H1 (cell line): ENCODE measurements at places on chromosomes 2 and 18. TPM values are rescaled to one million over a fixed set of nuclear protein-coding genes. Genes with fewer than 3 reads are reported as not detected.

MRPL19 gene
- 71.5 and 75.2 TPM in 2 replicates for total RNA-seq

CDH2 gene
- total RNA-seq: 53.8 and 56.5 TPM in 2 replicates

GATA6 gene
- 0.09 and 0.25 TPM in 2 replicates for total RNA-seq

AKAIN1 gene
- total RNA-seq: not detected in 2 replicates

HOXD13 gene
- not detected in 2 replicates for total RNA-seq

RAB6D gene
- 0.17 and 0.22 TPM in 2 replicates for total RNA-seq

FEV gene
- total RNA-seq: not detected in 2 replicates

HOXD8 gene
- not detected in 2 replicates for total RNA-seq

DNA sequence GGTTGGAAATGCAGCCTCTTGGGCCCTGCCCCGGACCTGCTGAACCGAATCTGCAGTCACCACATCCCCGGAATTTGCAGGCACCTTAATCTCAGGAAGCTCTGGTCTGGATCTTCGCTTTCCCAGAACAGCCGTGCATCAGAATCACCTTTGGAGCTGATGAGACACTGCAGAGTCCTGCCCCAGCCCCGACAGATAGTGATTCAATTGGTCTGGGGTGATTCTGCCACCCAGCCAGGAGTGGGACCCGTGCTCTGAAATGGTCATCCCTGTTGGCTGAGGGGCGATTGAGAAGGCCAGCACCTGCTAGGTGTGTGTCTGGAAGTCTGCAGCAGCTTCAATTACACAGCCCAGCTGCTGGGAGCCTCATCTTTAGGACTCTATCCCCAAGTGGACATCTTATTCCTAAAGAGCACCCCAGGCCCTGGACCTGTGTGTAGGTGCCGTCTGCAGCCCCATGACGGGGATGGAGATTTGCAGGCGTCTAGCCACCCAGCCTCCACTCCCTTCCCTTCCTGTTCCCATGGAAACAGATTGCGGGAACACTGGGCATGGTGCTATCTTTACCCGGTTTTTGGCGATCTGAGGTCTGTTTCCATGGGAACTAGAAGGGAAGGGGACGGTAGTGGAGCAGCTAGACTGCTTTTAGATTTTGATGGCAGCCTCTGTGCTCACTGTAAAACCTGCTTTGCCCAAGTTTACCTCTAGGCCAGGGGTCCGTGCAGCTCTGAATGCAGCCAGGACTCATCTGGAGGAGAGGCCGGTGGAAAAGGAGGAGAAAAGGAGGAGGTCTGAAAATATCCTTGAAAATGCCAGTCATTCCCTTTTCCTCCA lies 156.1 kb downstream of the LDLRAD4 start:
- no peak for DNase-seq

DNA sequence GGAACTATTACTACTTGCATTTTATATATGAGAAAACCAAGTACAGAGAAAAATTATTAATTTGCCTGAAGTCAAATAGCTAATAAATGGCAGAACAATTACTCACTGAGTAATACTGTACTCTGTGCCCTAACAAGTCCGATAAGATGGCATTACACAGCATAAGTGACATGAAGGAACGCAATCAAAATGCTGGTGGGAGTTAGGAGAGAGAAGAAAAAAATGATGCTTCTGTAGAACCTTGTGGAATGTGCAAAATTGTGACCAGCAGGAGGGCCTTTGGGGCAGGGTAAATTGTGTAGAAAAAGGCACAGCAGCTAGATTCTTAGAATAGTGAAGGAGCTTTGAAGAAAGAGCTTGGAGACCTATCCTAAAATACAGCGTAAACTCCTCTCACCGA lies 32.9 kb downstream of the EPHA4 start:
- DNase-seq: no peak

GRCh38 chr2:184530239-184530638 lies 68.1 kb upstream of the ZNF804A start:
- no peak for DNase-seq

DNA sequence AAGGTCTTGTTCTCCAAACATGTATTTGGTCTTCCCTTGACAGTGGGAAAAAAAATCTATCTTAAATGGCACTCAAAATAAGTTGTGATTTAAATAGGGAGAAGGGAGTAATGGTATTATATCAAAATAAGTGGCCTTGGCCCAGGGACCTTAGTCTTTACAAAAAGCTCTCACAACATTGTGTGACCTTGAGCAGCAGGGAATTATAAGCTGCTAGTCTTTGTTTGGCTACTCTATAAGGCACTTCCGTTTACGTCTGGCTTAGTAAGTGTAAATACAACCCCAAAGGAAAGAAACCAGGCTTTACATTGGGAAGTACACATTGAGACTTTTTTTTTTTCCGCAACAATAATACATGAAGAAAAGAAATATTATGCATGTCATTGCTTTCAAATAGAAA lies 734.0 kb upstream of the LINC00305 start:
- no peak for DNase-seq

DNA sequence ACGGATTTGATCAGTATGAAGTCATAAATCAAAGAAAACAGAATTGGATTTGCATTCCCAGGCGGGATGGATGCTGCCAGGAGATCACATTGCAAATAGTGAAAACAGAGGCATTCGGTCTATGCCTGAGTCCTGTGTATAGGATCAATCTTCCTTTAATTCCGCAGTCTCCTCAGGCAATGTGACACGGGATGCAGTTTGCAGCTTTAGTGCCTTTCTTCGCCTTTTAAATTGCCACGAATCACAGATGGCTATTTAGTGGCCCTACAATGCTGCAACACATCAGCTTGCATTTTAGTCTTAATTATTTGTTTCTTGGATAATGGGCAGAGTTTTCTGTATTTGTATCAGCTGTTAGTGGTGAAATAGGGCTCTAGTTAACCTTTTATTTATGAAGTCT lies 6.8 kb downstream of the ADCYAP1 start:
- no peak for DNase-seq

- no peak for DNase-seq
These were observed 7.3 kb upstream of the PRLH start for GRCh38 chr2:237558961-237559641.

GRCh38 chr2:62415019-62415431 lies 91.0 kb downstream of the TMEM17 start:
- no peak for DNase-seq

DNA sequence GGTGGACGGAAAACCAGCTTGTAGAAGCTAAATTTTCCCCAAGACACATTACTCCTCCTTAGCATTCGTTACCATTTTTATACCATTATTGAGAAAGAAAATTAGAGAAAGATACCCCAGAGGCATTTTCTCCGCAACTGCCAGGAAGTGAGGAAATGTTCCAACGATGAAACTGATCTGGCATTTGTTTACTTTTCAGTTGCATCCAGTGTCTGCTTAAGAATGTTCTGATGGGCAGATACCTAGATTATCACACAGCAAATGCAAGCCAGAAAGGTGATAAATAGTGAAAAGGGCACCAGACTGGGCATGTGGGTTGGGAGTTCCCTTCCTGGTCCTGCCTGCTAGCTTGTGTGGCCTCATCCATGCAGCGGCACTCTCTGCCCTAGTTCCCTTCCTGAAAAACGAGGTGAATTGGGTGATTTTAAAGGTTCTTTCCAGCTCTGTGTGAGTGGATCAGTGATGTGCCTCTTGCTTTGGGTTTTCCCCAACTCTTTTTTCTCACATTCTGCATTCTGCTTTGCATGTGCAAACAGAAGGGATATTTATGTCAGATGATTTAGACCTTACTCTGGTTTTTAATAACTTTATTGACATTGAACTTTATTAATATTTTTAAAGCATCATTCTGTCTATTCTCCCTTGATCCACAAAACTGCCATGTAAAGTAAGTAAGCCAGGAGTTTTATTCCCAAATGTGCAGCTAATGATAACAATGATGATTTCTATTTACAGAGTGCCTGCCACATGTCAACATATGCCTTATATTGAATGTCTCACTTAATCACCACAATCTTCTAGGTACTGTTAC lies 139.6 kb downstream of the INSIG2 start:
- no peak for DNase-seq

DNA sequence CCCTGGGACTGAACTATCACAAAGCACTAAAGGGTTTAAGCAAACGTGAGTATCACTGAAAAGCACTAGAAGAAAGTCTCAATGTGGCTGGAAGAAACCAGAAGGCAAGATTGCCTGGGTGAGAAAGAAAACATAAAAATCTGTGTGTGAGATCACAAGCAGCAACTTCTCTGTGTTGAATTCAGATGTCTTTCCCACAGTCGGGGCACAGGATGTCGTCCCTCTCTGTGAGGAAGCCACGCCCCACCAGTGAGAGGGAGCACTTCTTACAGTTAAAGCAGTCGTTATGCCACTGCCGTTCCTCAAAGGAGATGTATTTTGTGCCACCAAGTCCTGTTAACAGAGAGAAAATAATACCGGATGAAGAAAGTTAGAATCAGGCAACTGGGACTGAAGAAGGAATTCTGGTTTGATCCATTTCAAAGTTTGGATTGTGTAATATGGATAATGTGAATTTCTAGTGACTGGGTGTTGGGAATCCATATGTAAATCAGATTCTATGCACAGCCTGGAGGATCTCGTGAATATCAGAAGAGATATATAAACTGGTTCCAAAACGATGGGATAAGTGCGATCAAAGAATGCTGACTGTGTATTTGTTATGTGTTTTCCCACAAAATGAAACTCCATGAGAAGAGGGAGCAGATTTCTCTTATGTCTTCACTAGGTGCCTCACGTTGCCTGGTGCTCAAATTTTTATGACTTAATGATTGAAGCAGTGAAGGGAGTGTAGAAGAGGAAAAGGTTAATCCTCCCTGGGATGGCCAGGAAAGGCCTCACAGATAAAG lies 24.0 kb downstream of the C2orf49 start:
- no peak for DNase-seq

- no peak for DNase-seq
These were observed 36.1 kb downstream of the PSTPIP2 start for GRCh38 chr18:46035696-46036680.

DNA sequence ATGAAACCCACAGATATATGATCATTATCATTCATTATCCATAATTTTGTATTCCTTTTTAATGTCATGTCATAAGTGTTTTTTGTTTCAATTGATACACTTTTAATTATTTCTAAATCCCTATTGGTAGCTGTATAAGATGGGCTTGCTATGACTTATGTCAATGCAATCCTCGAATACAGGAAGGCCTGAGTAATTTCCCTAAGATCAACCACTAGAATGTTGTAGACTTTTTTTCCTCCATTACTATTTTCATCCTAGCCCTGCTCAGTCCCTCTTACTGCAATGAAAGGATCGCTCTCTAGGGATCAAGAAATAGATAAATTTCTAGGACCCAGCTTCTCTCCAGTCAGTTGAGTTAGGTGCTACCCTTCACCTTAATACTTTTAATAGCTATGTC lies 186.3 kb downstream of the KCNE4 start:
- no peak for DNase-seq

- no peak for DNase-seq
These were observed 143.9 kb upstream of the CREB1 start for GRCh38 chr2:207385903-207386302.

DNA sequence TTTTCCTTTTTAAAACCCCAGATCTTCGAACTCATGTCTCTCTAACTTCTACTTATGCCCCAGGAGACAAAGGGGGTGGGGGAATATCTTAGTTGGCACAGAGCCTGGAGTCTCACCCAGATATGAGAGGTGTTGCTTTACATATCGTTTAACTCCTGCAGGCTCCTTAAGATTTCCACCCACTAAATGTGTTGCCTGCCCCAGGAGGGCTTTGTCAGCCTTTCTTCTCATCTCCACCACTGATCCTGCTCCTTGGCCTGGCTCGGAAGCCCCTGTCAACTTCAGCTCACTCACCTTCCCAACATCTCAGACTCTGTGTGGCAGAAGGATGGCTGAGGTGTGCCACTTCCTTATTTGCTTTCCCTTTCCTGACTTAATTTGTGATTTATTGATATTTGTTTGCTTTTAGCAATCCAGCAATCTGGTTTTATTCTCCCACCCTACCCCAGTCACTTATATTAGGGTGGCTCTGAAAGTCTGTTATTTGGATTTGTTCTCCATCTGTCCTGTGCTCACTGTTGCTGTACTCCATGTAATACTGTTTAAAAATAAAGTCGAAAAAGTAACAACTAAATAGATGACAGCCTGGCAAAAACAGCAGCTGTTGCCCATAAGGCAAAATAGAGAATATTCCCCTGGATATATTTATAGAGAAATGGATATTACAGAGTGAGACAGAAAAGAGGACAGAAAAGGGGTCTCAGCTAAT lies 200.6 kb downstream of the ZBTB7C start:
- no peak for DNase-seq

DNA sequence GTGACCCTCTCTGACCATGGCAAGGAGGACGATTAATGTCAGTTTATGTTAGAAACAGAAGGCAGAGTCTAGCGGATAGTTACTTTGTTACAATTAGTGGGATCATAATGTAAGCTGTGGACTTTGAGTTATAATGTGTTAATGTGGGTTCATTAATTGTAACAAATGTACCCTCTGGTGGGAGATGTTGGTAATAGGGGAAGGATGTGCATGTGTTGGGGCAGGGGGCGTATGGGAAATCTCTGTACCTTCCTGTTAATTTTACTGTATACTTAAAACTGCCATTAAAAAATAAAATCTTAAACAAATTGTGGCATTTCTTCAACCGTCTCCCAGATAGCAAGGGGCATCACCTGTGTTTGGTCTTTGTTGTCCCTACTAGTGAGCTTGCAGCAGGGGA lies 4.8 kb downstream of the UBE2F start:
- no peak for DNase-seq

DNA sequence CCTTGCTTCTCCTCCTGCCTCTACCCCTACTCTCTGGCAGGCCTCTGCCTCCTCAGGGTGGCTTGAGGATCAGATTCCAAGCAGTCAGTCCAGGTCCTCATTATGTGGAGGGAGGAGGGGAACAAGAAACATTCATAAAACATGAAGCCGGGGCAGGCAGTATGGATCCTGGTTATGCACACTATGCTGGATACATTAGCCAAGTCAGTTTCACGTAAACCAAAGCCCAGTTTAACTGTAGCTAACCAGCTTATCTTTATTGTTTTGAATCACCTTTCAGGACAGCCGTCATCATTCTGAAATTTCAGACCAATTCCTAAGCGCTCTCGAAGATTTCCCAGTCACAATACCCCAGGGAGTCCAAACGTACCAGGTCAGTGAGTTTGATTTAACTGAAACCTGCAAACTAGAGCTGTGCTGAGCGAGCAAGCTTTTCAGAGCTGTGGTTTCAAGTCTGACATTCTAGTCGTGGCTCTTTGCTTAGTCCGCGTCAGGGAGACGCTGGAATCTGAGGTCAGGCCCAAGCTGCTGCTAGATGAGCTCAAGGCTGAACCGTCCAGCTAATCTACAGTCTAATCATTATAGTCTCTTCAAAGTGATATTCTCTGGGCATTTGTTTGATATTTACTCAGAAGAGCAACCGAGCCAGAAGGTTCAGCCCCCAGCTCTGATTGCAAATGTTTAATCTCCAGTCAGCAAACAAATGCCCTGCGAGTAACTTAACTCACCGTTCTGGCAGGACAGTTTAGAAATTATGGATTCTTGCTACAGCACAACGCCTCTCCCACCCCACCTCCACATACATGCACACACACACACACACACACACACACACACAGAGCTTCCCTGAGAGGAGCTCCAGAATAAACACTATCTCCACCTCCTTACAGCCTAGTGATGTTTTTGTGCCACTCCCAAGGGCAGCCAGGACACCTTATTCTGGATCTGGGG lies 63.8 kb upstream of the BZW1 start:
- DNase-seq: no peak

GRCh38 chr2:203340791-203341487 lies 12.7 kb downstream of the ABI2 start:
- DNase-seq: no peak
